ENCODE measurements at places on chromosomes 11 and 22. TPM values are rescaled to one million over a fixed set of nuclear protein-coding genes. Genes with fewer than 3 reads are reported as not detected.

The OR52J3 gene
- total RNA-seq = not detected

The FAM83F gene
- total RNA-seq = not detected

The CASP5 gene
- total RNA-seq = not detected

The RAB39A gene
- total RNA-seq = 0.60 TPM

The DRD2 gene
- total RNA-seq = not detected

The RNF121 gene
- 22.1 TPM for total RNA-seq

The PANX1 gene
- total RNA-seq = 25.2 TPM

The MS4A4A gene
- not detected for total RNA-seq

The MS4A6A gene
- total RNA-seq = not detected

The FDXACB1 gene
- total RNA-seq = 2.5 TPM

The APOBEC3G gene
- total RNA-seq = 11.9 TPM

The ANO1 gene
- 0.40 TPM for total RNA-seq

The TMPRSS5 gene
- 0.10 TPM for total RNA-seq

The DRG1 gene
- 70.5 TPM for total RNA-seq

The ALG9 gene
- 28.1 TPM for total RNA-seq

The IFITM10 gene
- 0.20 TPM for total RNA-seq

The OR51F1 gene
- total RNA-seq = not detected

The MMP8 gene
- total RNA-seq = not detected

The OR52E8 gene
- total RNA-seq = not detected

The IZUMO1R gene
- total RNA-seq = not detected

The SCN4B gene
- not detected for total RNA-seq

The CSF2RB gene
- total RNA-seq = 9.5 TPM

The C1QTNF5 gene
- 90.1 TPM for total RNA-seq

The PLAAT2 gene
- total RNA-seq = not detected

The UPK3A gene
- not detected for total RNA-seq

The PNPLA3 gene
- total RNA-seq = 0.40 TPM

The ASCL2 gene
- not detected for total RNA-seq

The MS4A2 gene
- not detected for total RNA-seq

The P2RY6 gene
- 0.44 TPM for total RNA-seq

The SLC37A4 gene
- 17.9 TPM for total RNA-seq

The FSHB gene
- not detected for total RNA-seq

The UPK2 gene
- total RNA-seq = not detected

The C11orf87 gene
- total RNA-seq = not detected

The TYR gene
- total RNA-seq = not detected

The GRAP2 gene
- not detected for total RNA-seq

The MS4A1 gene
- not detected for total RNA-seq

The DDIAS gene
- total RNA-seq = 12.3 TPM

The KRTAP5-7 gene
- not detected for total RNA-seq

The BUD13 gene
- 15.6 TPM for total RNA-seq

The CSRP3 gene
- not detected for total RNA-seq

The PGA5 gene
- total RNA-seq = not detected

The SAA2 gene
- not detected for total RNA-seq

The SPECC1L gene
- 26.0 TPM for total RNA-seq

The POU2AF3 gene
- not detected for total RNA-seq

The CHORDC1 gene
- 66.2 TPM for total RNA-seq

The SLC17A6 gene
- total RNA-seq = not detected
